Iris pigment epithelial cell (primary cell): ENCODE measurements at places on chromosomes 11 and 22.
A peak's percentile ranks its signal among the peaks of the same experiment; 100 is the strongest.

GRCh38 chr11:118939953-118940598 lies 14.3 kb upstream of the BCL9L start:
- DNase-seq: peak; percentile 50

DNA sequence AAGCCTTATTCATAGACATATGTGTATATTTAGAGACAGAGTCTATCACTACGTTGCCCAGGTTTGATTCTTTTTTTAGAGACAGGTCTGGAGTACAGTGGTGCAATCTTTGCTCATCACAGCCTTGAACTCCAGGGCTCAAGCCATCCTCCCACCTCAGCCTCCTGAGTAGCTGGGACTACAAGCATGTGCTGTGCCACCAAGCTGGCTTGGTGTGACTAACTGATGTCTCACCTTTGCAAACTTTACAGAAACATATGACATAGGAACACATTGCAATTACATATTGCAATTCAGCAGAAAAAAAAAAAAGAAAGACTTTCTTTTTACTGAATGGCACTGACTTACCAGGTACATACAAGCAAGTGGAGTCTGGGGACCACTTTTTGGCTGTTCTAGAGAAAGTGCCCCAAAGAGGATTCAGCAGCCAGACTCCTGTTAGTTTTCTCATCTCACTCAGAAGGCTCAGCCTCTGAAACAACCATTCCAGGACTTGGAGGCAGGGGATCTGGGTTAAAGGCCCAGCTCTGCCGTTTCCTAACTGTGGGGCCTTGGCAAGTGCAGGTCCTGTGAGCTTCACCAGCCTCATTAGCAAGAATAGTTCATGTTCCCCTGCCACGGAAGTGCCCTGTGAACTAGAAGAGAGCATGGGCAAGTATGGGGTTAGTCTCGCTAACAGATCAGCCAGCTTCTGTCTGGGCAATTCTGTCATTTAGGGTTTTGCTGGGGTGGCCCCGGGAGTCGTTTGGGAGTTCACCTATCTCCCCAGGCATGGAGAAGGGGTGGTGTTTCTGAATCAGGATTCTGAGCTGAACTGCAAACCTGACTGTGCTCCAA lies 11.3 kb upstream of the NFAM1 start:
- DNase-seq: no peak

DNA sequence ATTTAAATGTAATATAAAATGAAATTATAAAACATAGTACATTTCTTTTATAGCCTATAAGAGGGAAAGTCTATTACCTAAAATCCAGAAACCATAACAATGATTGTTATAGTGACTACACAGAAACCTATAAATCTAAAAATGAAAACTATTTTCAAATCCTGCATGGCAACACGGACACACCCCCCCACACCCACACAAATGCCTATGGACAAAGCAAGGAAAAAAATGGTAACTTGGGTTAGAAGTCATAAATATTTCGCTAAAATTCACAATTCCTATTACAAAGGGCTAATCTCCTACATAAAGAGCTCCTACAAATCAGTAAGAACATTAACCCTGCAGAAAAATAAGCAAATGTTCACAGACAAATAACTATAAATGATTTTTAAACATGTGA lies 56.4 kb downstream of the GAB2 start:
- no peak for DNase-seq

DNA sequence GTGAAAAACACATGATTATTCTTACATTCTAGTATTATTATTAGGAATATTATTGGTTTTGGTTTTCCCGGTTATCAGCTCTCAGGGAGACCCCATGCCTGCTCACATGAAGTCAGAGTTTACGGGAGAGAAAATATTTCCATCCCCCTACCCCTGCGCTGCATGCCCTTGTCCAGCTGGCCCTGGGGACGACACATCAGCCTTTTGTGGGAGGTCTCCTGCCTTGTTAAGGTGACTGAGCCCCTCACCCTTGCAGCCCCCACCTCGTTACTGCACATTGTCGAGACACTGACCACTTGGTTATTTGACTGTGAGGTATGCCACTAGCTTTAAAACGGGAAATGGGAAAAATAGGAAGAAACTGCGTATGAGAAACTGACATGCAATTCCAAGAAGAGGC lies 63.0 kb downstream of the PARVG start:
- no peak for DNase-seq

- no peak for DNase-seq
Measured at GRCh38 chr11:34417202-34417601, 21.5 kb upstream of the CAT start.
